Left ventricle myocardium inferior (tissue), 1 donor: ENCODE measurements at places on chromosomes 2 and 18. TPM values are rescaled to one million over a fixed set of nuclear protein-coding genes. Genes with fewer than 3 reads are reported as not detected.

GRCh38 chr18:24228667-24229041, 89.8 kb downstream of the CABYR start:
- H3K4me3 ChIP-seq: no peak overlapping the region
- H3K27me3 ChIP-seq: no peaks in the 10 kb centered on the region
- no peak for DNase-seq

SP110 gene
- total RNA-seq: 10.5 TPM

GRCh38 chr2:140994856-140995255, 1136.0 kb downstream of the LRP1B start:
- no peaks in the 10 kb centered on the region for H3K27me3 ChIP-seq
- H3K4me1 ChIP-seq: no peaks in the 10 kb centered on the region
- DNase-seq: no peak
- no peak overlapping the region for H3K27ac ChIP-seq
- no peaks in the 10 kb centered on the region for H3K36me3 ChIP-seq

GRCh38 chr18:11146238-11146946, 3.0 kb downstream of the PIEZO2 start:
- H3K4me1 ChIP-seq: peaks cover 31% of the 10 kb centered on the region
- H3K27me3 ChIP-seq: peaks cover 83% of the 10 kb centered on the region
- no peak overlapping the region for H3K27ac ChIP-seq
- peak; percentile 66 for DNase-seq
- no peak overlapping the region for H3K4me3 ChIP-seq

GRCh38 chr2:111029181-111029927, 91.4 kb upstream of the BCL2L11 start:
- H3K4me1 ChIP-seq: peaks cover 23% of the 10 kb centered on the region
- no peaks in the 10 kb centered on the region for H3K36me3 ChIP-seq
- no peak overlapping the region for H3K4me3 ChIP-seq
- H3K27ac ChIP-seq: no peak overlapping the region
- H3K27me3 ChIP-seq: peaks cover 9% of the 10 kb centered on the region
- no peak for DNase-seq

DNA sequence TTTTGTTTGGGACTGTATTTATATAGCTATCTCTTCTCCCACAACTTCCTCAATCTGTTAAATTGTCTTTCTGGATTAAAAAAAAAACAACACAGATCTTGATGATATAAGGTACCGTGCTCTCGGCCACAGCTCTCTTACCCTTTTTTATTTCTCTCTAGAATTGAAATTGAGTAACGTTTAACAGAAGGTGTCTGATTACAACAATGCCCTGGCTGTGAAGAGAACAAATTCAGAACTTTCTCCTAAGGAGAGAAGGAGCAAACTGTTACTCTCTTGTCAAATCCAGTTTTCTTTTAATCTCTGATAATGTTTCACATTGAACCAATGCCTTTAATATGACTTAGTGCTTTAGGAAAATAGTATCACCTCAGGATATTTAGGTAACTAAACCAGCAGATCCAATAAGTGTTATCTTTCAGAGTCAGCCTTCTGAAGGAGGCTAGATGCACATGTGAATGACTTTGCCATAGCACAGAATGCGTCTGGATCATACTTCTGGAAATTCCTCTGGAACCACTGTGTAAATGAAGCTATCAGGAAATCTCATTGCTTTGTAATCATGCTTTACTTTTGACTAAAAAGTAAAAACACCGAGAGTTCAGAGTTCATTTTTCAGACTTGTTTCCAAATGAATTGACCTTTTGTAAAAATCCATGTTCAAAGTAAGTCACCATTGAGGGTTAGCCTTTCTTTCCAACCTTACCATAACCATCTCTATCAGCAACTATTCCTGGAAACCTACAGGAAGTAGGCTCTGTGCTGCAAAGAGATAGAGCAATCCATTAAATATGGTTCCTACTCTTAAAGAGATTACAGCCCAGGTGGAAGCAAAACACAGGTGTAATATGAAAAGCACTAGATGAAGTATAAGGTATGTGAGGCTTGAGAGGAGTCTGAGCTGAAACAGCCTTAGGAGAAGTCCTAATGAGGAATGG, 147.0 kb upstream of the OSR1 start:
- H3K27me3 ChIP-seq: no peaks in the 10 kb centered on the region
- no peaks in the 10 kb centered on the region for H3K36me3 ChIP-seq
- no peaks in the 10 kb centered on the region for H3K4me1 ChIP-seq
- H3K27ac ChIP-seq: no peak overlapping the region

DNA sequence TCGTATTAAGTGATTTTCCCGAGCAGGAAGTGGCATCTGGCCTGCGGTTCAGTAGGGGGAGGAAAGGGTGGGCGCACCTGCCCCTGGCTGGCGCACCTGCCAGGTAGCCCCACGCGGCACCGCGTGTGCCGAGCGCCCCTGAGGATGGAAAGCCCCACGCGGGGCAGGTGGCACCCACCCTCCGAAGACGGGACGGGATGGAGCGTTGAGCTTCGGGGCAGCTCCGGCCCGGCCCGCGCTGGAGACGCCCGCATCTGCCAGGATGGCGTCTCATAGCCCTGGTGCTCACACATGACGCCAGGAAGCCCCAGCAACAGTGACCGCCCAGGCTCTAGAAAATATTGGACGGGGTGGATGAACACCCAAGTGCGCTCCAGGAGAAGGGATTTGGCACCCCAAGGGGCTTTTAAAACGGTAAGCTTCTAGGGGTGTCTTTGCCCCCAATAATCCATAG, 2.5 kb upstream of the NFATC1 start:
- H3K27ac ChIP-seq: peak overlapping the region; percentile 98
- H3K4me3 ChIP-seq: peak overlapping the region; percentile 80
- H3K27me3 ChIP-seq: peaks cover 30% of the 10 kb centered on the region

DNA sequence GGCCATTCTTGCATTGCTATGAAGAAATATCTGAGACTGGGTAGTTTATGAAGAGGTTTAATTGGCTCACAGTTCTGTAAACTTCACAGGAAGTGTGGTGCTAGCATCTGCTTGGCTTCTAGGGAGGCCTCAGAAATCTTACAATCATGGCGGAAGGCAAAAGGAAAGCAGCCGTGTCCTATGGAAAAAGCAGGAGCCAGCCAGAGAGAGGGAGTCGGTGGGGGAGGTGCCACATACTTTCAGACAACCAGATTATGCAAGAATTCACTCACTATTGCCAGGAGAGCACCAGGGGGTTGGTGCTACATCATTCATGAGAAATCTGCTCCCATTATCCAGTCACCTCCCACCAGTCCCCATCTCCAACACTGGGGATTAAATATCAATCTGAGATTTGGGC, 64.1 kb downstream of the CPS1 start:
- no peaks in the 10 kb centered on the region for H3K27me3 ChIP-seq
- DNase-seq: no peak
- no peak overlapping the region for H3K4me3 ChIP-seq
- H3K36me3 ChIP-seq: no peaks in the 10 kb centered on the region

DNA sequence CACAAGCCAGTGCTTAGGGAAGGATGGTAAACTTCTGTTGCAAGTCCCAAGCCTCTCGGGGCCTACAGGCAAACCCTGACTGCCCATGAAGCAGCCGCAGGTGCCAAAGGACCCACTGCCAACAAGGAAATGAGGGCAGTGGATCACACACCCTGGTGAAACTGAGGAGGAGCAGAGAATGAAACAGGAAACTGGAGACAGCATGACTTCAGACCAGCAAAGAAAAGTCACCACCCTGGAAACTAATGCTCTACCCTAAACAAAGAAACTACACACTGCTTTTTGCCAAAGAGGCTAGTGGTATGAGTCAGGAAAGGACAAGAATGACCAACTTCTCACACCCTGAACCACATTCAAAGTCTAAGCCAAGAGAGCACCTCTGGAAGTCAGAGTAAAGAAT, 97.2 kb downstream of the MYO5B start:
- peaks cover 22% of the 10 kb centered on the region for H3K27me3 ChIP-seq
- no peaks in the 10 kb centered on the region for H3K4me1 ChIP-seq
- H3K4me3 ChIP-seq: no peak overlapping the region
- no peak for DNase-seq
- H3K36me3 ChIP-seq: no peaks in the 10 kb centered on the region

DNA sequence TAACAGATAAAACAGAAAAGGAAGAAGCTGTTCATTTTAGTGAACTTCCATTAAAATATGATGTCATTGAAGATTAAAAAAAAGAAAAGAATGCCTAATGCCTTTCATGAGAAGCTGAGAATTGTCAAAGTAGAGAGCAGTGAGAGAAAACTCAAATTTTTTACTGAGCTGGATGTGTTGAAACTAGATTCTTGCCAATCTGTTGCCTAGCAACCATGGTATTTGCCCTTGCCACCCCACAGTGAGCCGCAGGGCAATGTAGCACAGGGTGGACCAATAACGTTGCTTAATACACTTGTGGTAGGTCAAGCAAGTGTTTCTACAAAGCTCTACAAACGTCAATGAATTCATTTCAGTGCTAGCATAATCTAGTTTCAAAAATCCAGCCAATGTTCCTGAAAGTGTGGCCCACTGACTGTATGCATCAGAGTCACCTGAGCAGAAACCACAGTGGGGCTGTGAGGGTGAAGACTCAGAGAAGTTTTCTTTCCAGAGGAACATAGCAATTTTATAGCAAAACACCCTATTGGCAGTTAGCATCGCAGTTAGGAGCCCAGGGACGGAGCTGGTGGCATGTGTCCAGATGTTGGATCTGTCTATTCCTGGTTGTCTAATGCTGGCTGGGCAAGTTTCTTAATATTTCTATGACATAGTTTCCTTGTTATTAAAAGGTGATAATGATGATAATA, 132.2 kb downstream of the DOCK10 start:
- DNase-seq: peak; percentile 51
- H3K27ac ChIP-seq: peak overlapping the region; percentile 38
- H3K4me3 ChIP-seq: peak overlapping the region; percentile 18
- H3K36me3 ChIP-seq: no peaks in the 10 kb centered on the region

E2F6 gene
- total RNA-seq: 12.8 TPM

DNA sequence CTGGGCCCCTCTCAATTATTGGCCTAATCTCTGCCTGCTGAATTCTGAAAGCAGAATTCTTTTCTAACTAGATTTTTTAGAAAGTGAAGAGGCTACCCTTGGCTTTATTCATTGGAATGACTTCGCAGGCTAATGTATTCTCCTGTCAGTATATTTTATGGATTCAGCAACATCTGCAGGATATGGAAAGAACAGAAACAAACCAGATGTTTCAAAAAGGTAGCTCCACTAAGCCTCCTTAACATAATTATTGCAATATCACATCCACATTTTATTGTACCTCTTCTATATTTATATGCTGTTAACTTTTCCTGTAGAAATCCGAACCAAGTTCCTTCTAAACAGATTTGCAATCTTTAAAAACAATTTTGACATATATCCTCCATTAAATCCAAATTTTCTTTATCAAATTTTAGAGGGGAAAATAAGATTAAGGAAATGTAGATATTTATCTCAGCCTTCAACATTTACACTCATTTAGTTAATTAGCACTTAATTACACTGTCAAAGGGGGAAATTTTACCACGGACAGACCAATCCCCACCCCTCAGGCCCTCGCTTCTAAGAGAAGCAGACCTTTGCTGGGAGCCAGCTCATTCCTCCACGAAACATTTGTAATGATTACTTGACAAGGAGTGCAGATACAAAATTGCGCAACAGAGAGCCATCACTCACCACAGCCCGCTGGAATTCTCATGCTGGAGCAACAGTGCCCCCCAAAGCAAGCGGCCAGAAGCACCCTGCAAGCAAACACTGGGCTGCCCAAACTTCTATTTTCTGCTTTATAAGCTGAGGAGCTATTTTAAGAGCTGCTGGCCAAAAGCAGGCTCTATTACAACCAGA, 253.4 kb downstream of the ETAA1 start:
- H3K4me3 ChIP-seq: no peak overlapping the region
- H3K36me3 ChIP-seq: no peaks in the 10 kb centered on the region
- peak overlapping the region; percentile 78 for H3K27ac ChIP-seq
- DNase-seq: peak; percentile 82
- H3K27me3 ChIP-seq: no peaks in the 10 kb centered on the region
- peaks cover 44% of the 10 kb centered on the region for H3K4me1 ChIP-seq

DYSF gene
- 48.2 TPM for total RNA-seq

DNA sequence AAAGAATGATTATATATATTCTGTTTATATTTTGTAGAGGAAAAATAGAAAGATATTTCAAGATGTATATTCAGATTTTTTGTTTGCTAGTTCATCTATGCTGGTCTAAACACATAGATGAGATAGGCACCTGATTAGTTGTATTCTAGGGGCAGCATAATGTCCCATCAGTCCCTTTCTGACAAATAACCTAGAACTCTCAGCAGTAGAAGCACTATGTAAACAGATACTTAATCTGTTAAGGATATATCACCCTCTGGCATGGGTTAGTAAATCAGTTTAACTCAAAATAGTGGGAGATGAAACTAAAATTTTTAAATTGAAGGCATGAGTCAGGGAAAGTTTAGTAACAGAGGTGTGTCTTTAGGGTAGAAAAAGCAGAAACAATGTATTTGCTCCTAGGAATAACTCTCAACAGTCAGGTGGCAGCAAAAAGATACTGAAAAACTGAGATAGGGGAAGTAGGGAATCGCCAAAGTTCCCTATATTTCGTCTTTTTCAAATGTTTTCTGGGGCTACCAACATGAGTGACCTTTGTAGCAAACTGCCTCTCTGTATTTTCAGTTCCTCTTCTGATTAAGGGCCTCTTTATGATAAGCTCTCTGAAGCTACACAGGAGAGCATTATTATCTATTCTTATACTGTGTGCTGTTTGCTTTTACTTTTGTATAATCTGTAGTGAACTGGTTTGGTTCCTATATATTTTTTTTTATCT, 5.7 kb downstream of the PPP1R1C start:
- H3K36me3 ChIP-seq: no peaks in the 10 kb centered on the region
- H3K4me3 ChIP-seq: no peak overlapping the region
- DNase-seq: no peak
- H3K4me1 ChIP-seq: peaks cover 36% of the 10 kb centered on the region
- peak overlapping the region; percentile 84 for H3K27ac ChIP-seq

IAH1 gene
- total RNA-seq: 82.9 TPM

DNA sequence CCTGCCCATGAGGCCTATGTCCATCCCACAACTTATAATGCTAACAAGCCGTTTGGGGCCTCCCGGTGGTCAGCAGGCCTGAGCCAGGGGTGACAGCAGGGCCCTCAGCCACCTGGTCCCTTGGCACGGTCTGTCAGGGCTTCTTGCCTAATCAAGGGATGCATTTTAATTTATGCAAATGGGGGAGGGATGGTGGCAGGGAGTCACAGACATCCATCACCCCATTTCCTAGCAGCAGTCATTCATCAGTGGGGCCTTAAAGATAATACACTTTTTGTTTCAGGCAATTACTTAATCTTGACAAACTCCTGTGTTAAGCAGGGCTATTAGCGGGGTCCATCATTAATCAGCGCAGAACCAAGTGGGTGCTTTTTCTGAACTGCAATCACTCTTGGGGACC, 174.5 kb downstream of the GLI2 start:
- H3K4me1 ChIP-seq: peaks cover 38% of the 10 kb centered on the region
- H3K36me3 ChIP-seq: no peaks in the 10 kb centered on the region
- H3K27me3 ChIP-seq: peaks cover 3% of the 10 kb centered on the region
- no peak overlapping the region for H3K27ac ChIP-seq
- DNase-seq: no peak

WDR7 gene
- total RNA-seq: 29.3 TPM

MALL gene
- 11.8 TPM for total RNA-seq

DNA sequence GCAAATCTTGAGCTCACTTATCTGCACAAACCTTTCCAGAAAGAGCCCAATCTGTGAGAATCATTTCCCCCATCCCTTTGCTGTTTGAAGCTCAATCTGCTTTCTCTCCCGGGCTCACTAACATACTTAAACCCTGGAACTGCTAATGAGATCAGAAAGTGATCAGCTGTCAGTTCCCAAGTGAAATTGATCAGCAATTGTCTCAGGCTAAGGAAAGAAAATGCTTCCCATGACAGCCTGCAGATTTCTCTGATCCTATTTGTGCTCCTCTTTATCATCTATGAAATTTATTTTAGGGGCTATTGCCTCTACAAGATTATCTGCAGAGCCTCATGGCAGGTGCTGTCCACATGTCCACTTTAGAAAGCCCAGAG, 239.0 kb upstream of the CXCR4 start:
- DNase-seq: no peak
- no peaks in the 10 kb centered on the region for H3K36me3 ChIP-seq
- H3K27me3 ChIP-seq: no peaks in the 10 kb centered on the region
- H3K4me1 ChIP-seq: no peaks in the 10 kb centered on the region
- no peak overlapping the region for H3K4me3 ChIP-seq
- no peak overlapping the region for H3K27ac ChIP-seq
